WTC11 (cell line): ENCODE measurements at places on chromosomes 7 and 10.

- no peak for DNase-seq
Measured at GRCh38 chr10:14876764-14877163, 1.9 kb upstream of the SUV39H2 start.

DNA sequence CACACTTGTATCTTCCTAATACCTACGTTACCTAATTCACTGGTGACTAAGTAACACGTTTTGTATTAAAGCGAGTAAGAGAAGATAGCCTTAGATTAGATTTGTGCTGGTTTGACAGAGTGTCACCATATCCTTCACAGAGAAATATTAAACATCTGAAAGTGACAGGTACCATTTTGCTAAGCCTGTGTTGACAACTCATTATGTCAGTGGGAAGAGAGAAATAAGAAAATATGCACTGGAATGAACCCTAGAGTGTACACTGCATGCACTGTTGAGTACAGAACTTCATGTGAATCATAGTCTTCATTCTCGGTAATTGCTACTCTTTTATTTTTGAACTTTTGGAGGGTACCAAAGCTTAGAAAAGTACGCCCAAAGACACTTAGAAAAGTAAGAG, 10.9 kb downstream of the PRKG1 start:
- no peak for DNase-seq

DNA sequence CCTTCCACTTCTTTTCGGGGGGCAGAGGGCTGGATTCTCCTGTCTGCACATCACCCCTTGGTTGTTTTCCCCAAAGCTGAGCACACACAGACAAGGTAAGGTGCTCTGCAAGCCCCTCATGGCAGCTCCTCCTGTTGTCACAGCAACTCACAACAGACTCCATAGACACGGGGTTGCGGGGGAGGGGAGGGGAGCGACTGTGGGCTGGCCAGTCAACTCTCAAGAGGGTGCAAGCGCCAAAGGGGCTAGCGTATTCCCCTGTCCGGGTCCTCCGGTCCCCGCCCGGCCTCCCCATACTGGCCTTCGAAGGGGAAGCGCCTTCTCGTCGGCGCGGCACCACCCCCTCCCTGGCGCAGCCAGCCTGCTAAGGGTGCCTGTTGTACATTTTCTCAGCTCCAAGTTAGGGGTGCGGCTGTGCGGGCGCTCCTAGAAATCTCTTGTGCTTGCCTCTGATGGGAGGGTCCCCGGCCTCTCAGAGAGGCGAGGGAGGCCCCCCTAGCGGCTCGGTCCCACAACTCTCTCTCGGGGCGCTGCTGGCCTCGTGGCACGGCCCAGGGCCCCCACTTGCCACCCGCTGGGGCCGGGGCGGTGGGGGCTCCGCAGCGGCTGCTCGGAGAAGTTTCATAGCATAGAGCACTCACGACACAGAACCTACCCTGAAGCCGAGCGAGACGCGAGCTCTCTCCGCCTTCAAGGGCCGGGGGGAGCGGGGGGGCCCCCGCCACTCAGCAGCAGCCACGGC, 498 bp downstream of the RHOBTB1 start:
- DNase-seq: peak; percentile 71

- no peak for DNase-seq
Measured at GRCh38 chr10:51960494-51960895, 261.1 kb upstream of the CSTF2T start.

DNA sequence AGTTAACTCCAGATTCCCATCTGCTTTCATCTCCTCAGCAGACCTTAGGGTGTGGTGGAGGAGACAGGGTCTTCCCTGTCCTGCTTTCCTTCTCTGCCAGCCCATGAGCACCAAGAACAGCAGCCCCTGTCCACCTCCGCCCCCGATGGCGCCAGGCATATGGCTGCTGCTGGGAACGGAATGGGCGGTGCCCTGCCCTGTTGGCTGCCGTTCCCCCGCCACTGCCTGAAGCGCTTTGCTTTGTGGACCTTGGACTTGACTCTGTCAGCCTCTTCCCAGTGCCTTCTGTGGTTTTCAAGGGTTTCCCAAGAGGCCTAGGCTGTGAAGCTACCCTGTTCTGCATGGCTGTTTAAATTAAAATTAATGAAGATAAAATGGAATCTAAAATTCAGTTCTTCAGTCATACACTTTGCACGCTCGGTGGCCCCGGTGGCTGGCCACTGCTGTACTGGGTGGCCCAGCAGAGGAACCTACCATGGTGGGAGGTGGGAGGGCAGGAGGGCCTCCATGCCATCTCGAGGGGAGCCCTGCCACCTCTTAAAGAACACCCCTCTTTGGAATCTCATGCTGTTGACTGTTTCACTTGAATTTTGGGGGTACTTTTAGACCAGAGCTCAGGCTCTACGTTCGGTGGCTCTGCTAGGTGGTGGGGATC, 78.7 kb downstream of the NKX6-2 start:
- no peak for DNase-seq

GRCh38 chr10:43042503-43043341, 34.1 kb upstream of the RET start:
- peak; percentile 56 for DNase-seq

- DNase-seq: no peak
Measured at GRCh38 chr10:69419096-69419743, 2.5 kb upstream of the TACR2 start.

GRCh38 chr10:72038458-72039001, 49.8 kb downstream of the SPOCK2 start:
- no peak for DNase-seq

GRCh38 chr10:19819419-19820033, 3.3 kb downstream of the PLXDC2 start:
- DNase-seq: no peak

GRCh38 chr10:17713758-17714157, 38.2 kb upstream of the TMEM236 start:
- no peak for DNase-seq

- no peak for DNase-seq
Measured at GRCh38 chr7:64875658-64876406, 27.2 kb upstream of the ZNF273 start.
